ENCODE measurements at places on chromosomes 4 and X.

DNA sequence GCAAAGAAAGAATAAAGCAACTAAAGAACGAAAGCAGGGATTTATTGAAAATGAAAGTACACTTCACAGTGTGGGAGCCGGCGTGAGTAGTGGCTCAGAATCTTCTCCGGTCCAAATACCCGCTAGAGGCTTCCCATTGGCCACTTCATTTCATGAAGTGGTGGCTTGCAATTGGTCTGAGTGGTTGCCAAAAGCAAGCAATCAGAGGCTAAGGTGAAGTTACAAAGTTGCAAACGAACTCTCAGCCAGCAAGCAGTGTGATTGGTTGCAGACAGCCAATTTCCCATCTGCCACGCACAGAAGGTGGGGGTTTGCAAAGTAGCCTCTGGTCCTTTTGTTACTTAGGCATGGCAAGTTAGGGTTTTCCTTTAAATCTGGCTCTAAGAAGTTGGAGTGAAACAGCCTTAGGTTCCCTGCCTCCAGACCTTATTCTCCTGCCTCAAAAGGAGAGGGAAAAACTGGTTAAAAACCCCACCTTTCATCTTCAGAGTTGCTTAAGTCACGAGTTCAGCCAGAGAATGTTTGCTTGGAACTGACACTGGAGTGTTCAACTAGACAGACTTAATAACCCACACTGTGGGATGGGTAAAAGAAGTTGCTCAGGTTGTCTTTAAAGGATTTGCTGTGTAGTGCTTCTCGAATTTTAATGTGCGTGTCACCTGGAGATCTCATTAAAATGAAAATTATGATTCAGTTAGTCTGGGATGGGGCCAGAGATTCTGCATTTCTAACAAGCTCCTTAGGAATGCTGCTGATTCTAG is 6.9 kb upstream of the CLOCK start:
- DNase-seq = peak; percentile 33

DNA sequence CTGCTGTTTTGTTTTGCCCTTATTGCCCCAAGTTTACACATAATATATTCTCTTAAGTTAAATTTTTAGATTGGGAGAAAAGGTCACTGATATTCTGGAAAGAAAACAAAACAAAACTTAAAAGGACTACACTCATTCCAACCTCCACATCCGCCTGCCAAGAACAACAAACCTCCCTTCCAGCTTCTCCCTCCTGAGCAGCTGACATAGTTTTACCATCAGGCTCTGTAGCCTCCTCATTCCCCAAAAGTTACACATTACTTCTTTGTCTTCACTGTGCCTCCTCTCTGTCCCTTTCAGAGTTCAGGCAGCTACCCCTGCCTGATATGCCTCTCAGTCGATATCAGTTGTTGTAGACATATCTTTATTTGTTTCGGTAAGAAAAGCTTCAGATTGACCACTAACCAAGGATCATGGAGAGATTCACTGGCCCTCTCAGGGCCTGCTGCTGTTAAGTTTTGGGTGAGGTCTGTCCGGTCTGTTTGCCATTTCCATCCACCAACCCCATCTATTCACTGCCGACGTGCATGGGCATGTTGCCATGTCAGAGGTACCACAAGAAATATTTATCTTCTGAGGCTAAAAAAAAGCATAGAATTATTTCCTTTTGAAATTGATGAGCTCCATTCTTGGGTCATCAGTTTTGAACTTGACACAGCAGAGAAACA is 164.1 kb downstream of the GASK1B start:
- no peak for DNase-seq

- no peak for DNase-seq
These were observed 117.7 kb downstream of the CRLF2 start for GRCh38 chrX:1094566-1095333.

GRCh38 chr4:121654738-121655137 is 42.0 kb downstream of the ANXA5 start:
- peak; percentile 36 for DNase-seq

DNA sequence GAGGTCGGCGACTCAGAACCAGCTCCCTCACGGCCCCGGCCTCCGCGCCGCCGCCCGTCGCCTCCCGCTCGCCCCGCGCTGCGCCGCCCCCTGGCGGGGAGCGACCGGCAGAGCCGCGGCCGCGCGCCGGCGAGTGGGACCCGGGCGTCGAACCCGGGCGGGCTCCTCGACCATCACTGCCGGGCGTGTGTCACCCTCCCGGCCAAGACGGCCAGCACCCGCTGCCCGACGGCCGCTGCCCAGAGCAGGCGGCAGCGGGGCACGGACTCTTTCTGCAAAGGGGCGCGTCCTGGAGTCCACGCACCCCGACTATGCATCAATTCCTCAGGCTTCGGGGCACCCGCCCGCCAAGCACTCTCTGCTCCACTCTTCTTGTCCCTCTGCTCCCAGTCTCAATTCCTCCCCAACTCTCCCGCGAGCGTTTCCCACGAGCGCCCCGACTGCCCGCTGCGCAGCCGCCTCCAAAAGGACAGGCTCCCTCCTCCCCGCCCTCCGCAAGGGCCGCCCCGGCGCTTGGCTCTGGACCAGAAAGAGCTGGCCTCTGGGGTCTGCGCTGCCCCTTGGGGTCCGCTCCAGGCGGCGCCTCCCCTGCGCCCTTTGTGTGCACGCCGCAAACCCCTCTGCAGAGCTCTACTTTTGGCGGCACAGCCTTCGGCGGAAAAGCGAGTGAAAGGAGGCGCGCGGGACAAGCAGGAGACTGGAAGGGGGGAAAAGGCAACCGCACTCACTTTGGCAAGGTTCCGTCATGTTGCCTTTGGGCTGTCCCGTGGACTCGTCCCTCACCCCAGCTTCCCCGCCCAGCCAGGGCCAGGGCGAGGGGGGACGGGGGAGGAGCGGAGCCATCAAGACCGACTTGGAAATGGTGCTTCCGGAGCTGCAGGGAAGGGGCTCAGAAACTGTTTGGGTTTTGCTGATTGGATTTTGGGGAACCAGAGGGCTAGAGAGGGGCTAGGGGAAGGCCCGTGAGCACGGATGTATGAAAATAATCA is 1.0 kb downstream of the PDE5A start:
- peak; percentile 52 for DNase-seq

DNA sequence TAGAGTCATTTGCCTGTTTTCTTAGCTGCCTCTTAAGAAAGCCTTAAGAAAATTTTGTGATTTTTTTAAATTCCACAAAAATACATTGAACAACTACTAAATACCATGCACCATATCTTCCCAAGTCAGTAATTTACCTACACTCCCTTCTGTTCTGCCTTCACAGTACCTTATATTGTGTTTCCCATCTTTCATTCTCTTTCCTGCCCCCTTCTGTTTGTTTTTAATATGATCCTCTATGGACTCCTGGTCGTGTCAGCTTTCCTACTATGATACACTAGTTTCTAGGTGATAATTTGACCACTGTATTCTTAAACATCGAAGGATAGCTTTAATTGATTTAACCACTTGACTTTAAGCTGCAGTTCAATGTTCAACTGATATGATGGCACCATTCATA is 297.7 kb upstream of the HAND2 start:
- DNase-seq = no peak

- no peak for DNase-seq
These were observed 71.4 kb upstream of the GPM6B start for GRCh38 chrX:13888284-13888683.
